ENCODE measurements at places on chromosomes 13 and 19.

DNA sequence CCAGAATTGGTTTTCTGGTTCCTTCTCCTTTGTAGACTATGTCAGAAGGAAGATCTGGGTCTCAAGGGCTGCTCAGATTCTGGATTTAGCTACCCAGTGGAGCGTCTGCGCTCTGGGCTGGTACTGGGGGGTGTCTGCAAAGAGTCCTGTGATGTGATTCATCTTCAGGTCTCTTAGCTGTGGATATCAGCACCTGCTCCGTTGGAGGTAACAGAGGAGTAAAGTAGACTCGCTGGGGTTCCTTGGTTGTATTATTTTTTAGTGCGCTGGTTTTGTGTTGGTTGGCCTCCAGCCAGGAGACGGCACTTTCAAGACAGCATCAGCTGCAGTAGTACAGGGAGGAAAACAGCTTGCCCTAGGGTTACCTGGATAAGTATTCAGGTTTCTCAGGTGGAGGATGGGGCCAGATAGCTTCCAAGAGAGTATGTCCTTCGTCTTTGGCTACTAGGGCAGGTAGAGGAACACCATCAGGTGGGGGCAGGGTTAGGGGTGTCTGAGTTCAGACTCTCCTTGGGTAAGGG lies 10.4 kb upstream of the KLK15 start:
- no peak for DNase-seq

GRCh38 chr13:110813646-110814624 lies 100.4 kb downstream of the ING1 start:
- DNase-seq = no peak

- no peak for DNase-seq
Observed at GRCh38 chr13:78185700-78186099, 267.1 kb upstream of the EDNRB start.

DNA sequence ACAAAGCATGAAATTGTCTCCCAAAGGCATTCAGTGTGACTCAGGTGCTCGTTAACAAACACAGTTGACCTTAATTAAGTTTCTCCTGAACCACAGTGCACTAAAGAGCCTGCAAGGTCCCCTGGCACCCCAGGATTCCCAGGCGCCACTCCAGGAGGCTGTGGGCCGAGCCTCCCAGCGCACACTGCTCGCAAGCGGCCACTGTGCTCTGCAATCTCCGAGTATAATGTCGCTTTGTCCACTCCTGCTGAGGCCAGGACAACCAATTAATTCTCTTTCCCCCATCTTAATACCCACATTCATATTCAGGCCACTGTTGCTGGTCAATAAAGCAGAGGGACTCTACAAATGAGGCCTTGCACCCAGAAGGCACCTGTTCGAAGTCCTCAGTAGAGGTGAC lies 8.8 kb downstream of the RAB20 start:
- no peak for DNase-seq

DNA sequence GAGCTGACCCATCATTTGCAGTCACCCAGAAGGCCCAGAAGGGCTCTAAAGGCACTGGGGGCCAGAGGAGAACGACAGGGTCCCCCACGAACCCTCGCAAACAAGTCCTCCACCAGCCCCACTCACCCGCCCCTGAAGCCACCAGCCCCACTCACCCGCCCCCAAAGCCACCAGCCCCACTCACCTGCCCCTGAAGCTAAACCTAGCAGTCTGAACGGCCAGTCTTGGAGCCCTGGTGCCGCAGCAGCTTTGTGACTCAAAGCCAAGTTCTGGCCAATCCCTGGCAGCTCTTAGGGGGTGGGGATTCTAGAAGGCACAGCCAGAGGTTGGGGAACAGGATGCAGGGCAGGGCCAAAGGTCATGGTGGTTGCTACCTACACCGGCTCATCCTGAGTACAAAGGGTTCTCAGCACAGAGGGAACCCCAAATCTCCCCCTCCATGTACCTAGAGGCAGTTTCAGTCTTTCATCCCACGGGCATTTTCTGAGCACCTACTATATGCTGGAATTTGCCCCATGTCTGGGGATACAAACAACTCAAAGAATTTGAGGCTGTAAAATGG lies at the start of gene IQCN:
Gene IQCN, minus strand, starts transcription at position 234 of the 562 bp plus-strand sequence. CDS start 4,974 bp downstream, outside the sequence.
- peak; percentile 68 for DNase-seq

GRCh38 chr13:20441056-20441455 lies 84.6 kb downstream of the CRYL1 start:
- DNase-seq = no peak

DNA sequence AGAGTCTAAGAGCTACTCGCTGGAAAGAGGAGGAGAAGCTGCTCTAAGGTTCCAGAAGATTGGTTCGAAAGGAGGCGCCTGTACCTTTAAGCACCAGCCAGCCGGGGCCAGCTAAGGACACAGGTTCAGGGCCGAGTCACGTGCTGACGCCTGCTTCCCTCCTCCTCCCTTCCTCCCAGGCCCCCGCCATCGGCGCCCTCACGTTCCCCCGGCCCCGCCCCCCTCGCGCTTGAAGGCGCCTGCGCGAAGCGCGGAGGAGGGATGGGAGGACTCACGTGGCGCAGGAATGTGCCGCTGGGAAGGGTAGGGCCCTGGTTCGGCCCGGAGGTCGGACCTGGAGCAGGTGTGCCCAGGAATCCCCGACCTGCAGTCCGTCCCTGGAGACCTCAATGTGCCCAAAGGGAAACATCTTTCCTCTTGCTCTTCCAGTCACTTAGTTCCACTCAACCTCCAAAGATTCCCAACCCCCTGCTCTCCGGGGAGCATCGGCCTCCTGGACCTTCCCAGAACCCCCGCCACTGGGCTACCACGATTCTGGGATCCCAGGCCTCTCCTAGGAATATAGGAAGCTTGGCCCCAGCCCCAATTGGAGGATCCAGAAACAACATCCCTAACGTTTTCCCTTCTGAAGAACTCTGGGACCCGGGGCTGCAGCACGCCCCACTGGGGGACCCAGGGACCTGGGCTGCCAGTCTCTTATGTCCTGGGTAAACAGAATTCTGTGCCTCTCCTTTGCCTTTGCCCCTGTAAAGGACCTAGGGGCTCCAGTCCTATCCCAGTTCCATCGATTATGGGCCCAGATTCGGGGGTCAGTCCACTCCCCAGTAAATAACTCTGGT lies 2.5 kb downstream of the DBP start:
- DNase-seq = peak; percentile 95

DNA sequence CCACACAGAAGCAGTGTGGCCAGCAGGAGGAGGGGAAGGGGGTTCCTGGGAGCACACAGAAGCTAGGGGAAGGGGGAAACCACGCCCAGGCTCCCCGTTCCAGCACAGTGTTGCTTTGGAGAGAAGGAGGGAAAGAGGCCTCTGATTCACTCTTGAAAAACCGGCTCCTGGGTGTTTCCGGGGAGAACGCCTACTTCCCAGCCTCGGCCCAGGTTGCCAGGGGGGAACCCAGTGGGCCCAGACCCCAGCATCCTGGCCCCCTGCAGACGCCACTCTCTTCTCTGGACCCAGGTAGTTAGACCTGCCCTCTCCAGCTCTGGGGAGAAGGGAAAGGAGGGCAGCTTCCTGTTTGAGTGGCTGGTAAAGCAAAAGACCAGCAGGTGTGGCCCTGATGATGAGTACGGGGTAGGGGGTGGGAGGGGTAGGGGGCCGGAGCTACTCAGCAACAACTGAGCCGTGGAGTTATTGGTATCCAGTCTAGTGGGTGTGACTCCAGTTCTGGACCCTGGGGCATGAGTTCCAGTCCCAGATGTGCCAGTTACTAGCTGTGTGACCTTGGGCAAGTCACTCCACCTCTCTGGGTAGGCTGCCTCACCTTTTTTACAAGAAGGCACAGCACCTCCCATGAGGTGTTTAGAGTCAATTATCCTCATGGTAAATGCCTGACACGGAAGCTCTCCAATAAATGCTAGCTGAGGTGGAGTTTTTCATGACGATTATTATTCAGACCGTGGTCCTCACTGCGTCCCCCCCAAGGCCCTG lies 836 bp downstream of the GIPC1 start:
- no peak for DNase-seq

GRCh38 chr13:34816245-34816884 lies 125.7 kb upstream of the NBEA start:
- no peak for DNase-seq

GRCh38 chr13:40598569-40598968 lies 67.9 kb downstream of the FOXO1 start:
- DNase-seq = no peak

GRCh38 chr19:43774103-43774939 lies 6.5 kb downstream of the KCNN4 start:
- DNase-seq = peak; percentile 71

DNA sequence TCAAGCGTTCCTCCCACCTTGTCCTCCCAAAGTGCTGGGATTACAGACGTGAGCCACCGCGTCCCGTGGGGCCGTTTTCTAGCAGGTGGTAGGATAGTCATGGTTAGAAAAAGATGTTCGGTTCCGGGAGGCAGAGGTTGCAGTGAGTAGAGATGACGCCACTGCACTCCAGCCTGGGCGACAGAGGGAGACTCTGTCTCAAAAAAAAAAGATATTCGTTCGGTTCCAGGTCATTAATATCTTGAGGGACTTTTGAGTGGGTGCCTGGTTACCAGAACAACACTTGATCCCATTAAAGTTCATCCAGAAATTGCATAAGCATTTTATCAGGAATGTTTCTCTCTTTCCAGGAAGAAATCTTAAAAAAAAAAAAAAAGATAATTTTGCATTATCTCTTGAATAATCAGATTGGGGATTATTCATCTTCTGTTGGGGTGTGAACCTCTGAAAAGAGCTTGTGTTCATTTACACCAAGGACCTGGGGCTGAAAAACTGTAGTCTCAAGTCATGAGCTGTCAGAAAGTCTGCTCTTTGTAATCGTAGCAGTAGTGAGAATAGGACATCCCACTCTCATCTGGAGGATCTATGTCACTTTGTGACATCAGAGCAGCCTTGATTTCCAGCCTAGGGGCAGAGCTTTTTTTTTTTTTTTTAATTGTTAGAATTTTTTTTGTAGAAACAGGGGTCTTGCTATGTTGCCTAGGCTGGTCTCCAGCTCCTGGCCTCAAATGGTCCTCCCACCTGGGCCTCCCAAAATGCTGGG lies 1.0 kb upstream of the ETHE1 start:
- DNase-seq = no peak

- DNase-seq = no peak
Observed at GRCh38 chr13:112968380-112968909, 569 bp upstream of the MCF2L start.

- DNase-seq = no peak
Observed at GRCh38 chr19:6890938-6891337, 3.6 kb downstream of the ADGRE1 start.

DNA sequence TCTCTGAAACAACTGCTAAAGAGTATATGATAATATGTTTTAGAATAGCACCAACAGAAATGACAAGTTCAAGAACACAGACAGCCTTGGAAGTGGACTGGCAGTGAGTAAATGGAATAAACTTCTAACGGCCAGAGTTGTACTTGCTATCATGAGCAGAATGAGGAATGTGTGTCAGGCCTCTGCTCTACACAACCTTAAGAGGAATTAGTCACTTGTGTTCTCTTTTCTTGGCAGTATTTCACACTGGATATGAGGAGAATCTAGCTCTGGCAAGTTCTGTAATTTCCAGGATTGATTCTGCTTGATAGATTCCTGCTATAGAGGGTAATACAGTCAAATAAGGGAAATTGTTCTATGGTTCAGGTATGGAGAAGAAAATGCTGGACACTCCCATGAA lies 757.3 kb downstream of the EFNB2 start:
- peak; percentile 41 for DNase-seq

- no peak for DNase-seq
Observed at GRCh38 chr13:108270442-108270841, 924 bp downstream of the TNFSF13B start.

GRCh38 chr13:110525328-110526319 lies 35.9 kb downstream of the RAB20 start:
- DNase-seq = no peak

GRCh38 chr13:23632048-23632582 lies 61.9 kb downstream of the TNFRSF19 start:
- no peak for DNase-seq

GRCh38 chr19:45097776-45098520 lies 5.0 kb downstream of the PPP1R37 start:
- DNase-seq = peak; percentile 89

DNA sequence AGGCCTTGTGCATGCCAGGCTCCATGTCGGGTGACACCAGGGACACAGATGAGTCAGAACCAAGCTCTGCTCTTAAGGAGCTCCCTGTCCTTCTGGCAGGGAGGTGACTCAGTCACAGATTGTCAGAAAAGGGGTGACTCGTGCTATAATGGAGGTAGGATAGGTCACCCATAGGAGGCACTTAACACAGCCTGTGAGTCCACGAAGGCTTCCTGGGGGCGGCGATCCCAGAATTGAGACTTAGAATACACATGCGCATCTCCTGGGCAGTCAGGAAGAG lies 19.6 kb downstream of the FUZ start:
- no peak for DNase-seq

DNA sequence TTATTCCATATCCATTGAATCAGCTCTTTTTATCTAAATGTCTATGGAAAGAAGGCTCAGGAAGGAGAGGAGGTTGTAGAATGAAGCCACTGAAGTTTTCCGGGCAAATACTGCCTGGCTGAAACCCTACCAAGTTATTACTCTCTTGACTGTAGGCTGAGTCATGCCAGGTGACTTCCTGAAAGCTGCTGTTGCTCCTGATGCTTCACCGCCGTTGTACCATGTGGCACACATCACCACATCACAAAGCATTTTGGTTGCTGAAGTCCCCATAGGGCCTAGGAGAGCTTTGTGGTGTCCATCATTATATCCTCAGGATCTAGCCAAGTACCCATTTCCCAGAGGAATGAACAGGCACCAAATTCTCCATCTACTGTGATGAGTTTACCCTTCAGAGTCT lies 11.1 kb upstream of the TDRD12 start:
- no peak for DNase-seq

GRCh38 chr13:38530492-38530891 lies 156.4 kb upstream of the FREM2 start:
- peak; percentile 43 for DNase-seq

DNA sequence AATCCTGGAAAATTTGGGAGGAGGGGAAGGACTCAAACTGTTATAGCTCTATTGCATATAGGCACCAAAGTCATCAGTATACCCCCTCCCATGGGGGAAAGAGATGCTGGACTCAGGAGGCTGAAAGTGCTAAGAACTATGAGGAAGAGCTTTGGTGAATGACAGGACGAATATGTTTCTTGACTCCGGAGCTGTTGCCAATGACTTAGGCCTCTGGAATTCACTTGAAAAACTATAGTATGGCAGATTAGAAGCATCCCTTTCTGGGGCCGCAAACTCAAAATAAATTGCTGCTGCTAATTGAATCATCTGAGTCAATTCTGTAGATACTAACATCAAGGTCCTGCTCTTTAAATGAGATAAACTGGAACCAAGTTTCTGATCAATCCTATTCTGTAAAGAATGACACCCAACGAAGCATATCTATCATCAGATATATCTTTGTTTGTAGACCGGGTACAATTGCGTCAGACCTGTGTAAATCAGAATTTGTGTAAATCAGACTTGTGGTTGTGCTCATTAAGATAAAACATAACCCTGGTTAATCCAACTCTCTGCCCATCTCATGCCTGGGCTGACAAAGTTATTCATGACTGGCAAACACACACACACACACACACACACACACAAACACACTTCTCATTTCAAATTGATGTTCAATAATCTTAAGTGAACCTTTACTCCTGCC lies 1793.8 kb upstream of the PCDH20 start:
- peak; percentile 25 for DNase-seq

DNA sequence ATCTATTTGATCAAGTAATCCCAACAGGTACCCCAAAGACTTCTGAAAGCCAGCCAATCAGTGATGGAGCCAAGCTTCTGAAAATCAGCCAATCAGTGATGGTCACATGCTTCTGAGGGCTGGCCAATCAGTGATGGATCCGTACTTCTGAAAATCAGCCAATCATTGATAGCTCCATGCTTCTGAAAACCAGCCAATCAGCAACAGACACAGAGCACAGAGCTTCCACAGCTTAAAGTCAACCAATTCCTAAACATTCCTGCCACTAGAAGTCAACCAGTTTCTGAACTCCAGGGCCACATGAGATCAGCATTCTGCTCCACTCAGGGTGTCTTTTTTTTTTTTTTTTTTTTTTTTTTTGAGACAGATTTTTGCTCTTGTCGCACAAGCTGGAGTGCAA lies 8.2 kb upstream of the HSD17B14 start:
- DNase-seq = peak; percentile 51

Measured in cardiac fibroblast (primary cell).